ENCODE measurements at places on chromosomes 2 and 18.
A peak's percentile ranks its signal among the peaks of the same experiment; 100 is the strongest.

DNA sequence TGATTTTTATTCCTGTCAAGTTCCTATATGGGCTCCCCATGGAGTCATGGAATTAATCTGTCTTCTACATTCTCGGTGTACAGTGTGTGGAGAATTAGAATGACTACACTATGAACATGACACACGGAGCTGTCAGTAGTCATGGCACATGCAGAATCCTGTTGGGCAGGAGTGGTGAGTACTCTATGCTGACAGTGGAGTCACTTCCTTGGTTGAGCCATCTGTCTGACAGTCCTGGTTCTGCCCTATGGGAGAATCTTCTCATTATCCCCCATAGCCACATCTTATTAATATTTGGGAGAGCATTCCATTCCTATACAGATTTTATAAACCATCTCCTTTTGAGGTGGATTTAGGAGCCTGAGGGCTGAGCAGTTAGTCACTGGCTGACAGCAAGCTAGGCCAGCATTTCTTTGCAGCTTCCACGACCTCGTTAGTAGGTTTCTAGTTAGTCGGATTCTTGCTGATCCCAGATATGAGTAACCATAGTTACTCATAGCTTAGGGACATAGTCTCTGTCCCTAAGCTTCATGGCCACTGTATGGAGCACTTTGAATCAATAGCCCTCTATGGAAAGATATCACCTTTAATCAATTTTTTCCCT is 90.6 kb downstream of the MDH1 start:
- no peak for DNase-seq

DNA sequence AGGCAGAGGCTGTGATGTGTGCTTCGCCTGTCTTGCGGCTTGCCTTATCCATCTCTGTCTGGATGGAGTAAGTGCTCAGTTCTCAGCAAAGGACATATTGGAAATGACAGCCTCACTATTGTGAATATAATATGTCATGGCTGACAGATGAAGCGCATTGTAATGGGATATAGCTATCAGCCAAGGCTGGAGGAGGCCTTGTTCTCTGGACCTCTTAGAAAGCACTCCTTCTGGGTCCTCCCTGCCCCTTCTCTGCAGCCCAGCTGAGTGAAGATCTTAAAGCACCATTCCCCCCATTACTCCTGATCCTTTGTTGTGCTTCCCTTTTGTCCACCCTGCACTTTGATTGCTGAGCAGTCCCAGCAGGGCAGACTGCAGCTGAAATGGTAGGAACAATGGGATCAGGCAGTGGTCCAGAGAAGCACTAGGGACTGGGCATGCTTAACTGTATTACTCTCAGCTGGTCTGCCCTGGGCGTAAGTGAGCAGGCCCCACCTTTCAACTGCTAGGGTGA is 265.3 kb downstream of the SETBP1 start:
- no peak for DNase-seq

DNA sequence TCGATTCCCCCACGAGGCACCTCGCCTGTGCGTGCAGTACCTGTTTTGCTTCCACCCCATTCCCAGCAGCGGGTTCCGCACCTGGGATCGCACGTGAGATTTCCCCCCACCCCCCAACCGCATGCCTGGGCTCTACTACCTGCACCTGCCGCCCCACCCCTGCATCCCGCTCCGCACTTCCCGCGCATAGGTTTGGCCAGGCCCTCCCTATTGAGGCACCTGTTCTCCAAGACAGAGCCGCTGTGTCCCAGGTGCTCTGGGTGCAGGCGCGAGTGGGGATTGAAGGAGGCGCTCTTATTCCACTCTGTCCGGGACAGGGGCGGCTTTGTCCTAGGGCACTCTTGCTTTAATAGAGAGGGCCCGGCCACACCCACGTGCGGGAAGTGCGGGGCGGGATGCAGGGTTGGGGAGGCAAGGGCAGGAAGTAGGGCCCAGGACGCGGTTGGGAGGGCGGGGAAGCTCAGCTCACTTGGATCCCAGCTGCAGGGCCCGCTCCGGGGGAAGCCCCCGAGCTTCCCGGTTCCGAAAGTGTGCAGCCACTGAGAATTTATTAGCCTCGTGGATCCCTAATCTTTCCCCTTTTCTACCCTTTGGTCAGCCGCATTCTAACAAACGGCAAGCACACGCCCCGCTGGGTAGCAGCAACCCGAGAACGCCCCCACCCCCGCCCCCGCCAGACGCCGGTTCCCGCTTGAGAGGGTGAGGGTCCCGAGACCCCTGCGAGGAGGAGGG is 670 bp upstream of the MOCOS start:
- peak; percentile 29 for DNase-seq

DNA sequence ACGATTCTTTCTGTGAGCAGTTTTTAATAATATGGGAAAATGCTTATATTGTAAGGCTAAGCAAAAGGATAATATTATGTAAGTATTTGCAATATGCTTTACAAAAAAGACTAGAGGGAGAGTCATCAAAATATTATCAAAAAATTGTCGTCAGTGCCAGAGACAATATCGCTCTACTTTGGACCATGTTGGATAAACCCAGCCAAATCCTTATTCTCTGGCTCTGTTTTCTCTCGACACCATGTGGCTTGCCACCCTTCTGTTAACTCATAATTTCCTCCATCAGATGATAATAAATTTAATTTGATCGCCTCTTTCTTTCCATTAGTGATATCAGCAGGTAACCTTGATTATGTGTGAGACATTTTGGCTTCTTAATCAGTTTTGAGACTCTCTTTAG is 129.9 kb downstream of the CDC42EP3 start:
- DNase-seq: no peak

- no peak for DNase-seq
Observed at GRCh38 chr2:145750612-145751011, 1230.7 kb upstream of the ZEB2 start.

GRCh38 chr2:8456151-8457091 is 225.4 kb upstream of the ID2 start:
- peak; percentile 59 for DNase-seq

DNA sequence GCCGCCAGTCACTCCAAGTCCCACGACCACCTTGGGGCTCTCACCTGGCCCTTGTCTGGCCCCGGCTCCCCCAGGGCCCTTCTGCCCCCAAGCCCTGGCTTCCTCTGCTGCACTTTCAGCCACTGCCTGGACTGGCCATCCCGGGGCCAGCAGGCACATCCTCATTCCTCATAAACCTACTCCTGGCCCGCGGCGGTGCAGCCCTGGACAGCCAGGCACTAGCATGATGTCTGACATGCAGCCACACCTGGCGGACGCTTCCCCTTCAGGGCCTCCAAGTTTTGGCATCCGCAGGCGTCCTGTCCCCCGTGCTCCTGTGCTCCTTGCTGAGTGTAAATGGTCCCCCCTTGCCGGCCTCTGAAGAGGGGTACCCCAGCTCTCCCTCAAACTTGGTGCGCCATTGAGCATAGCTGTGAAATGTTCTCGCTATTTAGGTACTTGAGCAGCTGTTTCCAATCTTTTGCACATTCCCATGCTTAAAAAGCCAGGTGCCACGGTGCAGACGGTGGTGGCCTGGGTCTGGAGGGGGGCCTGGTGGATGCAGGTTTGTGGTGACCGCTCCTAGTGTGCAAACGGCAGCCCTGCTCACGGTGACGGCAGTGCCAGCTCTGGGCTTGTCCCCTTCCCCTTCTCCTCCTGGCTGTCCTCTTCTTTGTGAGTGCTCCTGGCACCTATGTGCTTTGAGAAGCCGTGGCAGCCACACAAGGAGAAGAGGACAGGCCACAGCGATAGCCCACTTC is 123.8 kb downstream of the MBP start:
- DNase-seq: no peak

DNA sequence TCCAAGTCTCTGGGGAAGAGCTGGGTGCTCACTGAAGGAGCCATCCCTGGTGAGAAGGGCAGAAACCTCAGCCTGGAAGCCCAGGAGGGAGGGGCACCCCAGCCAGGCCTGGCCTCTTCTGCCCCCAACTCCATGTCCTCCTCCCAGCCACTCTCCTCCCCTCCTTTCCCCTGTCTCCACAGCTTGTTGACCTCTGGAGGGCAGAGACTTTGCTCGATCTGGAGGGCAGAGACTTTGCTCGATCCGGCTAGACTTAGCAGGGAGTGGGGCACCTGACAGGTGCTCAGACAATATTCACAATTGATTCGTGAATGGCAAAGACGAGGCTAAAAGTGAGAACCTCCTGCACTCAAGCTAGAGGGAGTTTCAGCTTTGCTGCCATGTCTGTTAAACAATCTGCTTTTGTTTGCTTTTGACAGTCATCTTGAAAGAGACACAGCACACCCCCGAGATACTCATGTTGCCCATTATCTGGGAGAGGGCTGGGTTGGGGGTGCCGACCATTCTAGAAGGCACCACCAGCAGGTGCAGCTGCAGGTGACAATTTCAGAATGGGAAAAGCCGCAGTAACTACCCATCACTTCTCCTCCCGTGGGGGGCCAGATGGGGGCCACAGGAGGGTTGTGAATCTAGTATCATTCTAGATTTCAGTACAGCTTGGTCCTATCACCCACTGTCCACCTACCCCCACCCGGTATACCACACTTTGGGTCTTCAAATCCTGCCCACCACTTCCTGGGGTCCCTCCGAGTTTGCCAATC is 54.8 kb downstream of the DNMT3A start:
- DNase-seq: no peak

DNA sequence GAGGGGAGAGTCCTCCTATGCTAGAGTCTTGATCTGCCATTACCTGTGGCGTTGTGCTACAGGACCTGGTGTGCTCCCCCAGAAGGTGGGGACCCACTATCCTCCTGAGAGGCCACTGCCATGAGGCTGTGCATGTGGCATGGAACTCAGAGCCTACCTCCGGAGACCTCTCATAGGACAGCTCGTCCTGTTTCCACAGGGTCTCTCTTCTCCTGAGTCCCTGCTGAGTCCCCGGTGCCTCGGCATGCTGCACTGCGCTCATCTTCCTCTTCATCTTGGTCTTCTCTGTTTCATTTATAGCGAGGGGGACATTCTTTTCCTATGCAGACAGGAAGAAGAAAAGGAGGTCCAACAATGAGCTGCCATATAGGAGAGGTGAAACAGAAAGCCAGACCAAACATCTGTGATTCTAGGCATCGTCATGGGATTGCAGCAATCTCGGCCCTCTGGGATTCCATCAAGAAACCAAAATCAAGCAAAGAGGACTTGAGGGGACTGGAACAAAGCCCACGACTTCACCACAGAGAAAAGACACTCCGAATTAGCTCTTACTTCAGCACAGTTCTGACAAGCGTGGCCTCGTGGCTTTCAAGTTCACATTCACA is 83.7 kb downstream of the KCNF1 start:
- DNase-seq: no peak

DNA sequence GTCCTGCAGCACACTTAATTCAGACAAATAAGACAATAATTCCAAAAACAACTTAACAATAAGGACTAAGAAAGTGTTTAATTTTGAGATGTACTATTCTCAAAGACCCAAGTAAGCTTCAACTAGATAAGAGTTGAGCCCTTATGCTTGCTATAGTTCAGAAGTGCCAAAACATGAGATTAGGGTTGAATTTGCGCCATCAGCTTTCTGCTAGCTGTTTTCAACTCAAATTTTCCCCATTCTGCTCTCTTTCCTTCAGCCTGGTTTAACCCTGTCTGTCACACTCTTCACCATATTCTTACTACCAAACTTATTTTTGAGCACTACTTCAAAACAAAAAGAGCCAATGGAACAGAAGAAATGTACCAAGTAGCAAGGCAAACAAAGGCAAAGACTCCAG is 4.1 kb downstream of the NFE2L2 start:
- no peak for DNase-seq

- DNase-seq: no peak
Observed at GRCh38 chr2:217216316-217216715, 356.5 kb upstream of the TNP1 start.

- DNase-seq: no peak
Observed at GRCh38 chr2:121699421-121700333, 37.0 kb downstream of the NIFK start.

GRCh38 chr2:144256996-144257707 is 262.8 kb downstream of the ZEB2 start:
- DNase-seq: no peak

- DNase-seq: no peak
Observed at GRCh38 chr2:187936228-187936627, 355.4 kb upstream of the GULP1 start.

GRCh38 chr18:51128533-51128932 is 68.9 kb downstream of the MEX3C start:
- no peak for DNase-seq

- no peak for DNase-seq
Observed at GRCh38 chr18:27661320-27662018, 476.4 kb upstream of the CHST9 start.

- no peak for DNase-seq
Observed at GRCh38 chr2:141467331-141467730, 663.5 kb downstream of the LRP1B start.

- DNase-seq: no peak
Observed at GRCh38 chr2:221568299-221568698, 3.8 kb downstream of the EPHA4 start.
